Activated T-helper 2 cell treated with anti-CD3 and anti-CD28 coated beads, Interferon-gamma antibody, Interleukin-2, Interleukin-4, amounts not matched to agents 10 μg/mL and 5 μg/mL and 100 μg/mL, durations not matched to agents 14 hours and 24 hours and 36 hours (primary cell): ENCODE measurements at places on chromosomes 1 and 21. TPM values are rescaled to one million over a fixed set of nuclear protein-coding genes. Genes with fewer than 3 reads are reported as not detected.
A peak's percentile ranks its signal among the peaks of the same experiment; 100 is the strongest.

DNA sequence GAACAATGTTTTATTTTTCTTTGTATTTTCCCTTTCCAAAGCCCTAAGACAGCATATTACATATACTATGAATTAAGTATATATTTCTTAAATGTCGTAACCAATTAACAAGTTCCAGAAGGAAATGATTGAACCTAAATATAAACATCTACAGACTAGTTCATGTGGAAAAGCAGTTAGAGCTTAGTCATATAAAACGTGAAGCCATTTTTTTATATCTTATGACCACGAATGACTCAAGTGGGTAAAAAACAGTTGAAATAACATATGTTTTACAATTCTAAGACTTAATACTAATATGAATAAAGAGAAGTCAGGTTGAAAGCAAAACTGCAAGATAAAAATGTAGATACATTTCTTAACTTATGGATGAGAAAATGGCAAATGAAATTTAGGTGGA, 307.3 kb downstream of the BRINP3 start:
- no peak for DNase-seq

DNA sequence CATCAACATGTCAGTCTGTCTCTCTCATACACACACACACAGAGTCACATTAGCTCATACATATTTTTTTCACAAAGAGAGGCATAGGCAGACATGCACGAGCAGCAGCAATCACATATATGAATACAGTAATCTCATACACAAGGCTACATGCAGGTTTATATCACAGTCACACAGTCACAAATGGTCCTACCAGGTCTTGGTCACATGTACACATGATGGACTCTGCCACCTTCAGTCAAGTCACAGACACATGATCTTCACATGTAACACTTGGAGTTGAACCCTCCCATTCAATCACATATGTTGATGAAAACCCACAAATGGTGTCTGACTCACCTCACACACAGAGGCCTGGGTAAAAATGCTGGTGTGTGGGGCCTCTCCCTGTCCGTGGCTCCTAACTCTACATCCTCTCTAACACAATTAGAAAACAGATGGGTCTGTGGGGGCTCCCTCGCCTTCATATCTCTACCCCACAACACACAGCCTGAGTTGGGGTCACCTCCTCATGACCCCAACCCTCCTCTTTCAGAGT, 27.9 kb downstream of the RIMS3 start:
- no peak for DNase-seq

- DNase-seq = no peak
Measured at GRCh38 chr1:20367116-20367585, 76.5 kb downstream of the VWA5B1 start.

SV2A gene
- 17.9 and 18.4 TPM in 2 replicates for total RNA-seq

- DNase-seq = no peak
Measured at GRCh38 chr1:113242481-113242880, 147.8 kb upstream of the MAGI3 start.

DNA sequence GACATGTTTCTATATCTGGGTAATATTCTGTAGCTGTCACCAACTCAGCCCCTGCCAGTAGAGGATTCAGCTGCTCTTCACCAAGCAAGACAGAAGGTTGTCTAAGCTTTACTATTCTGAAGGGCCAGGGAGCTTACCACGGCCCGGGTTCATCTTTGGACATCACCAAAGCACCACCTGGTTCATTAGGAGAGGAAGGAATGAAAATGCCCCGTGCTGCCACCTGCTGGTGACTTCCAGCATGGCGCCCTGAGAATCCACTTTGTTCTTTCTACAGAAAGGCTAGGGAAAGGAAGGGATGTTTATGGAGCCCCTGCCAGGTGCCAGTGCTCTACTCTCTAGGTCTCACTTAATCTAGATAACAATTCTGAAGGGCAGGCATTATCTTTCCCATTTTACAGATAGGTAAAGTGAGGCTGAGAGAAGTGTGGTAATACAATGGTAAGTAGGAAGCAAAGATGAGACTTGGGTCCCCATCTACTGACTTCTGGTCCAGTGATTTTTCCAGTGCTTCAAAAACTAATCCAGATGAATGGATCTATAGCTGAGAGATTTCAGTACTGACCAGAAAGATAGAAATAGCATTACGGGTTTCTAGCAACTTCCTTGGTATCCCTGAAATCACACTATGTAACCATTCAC, 79.5 kb downstream of the BEND5 start:
- peak; percentile 22 for DNase-seq

RYR2 gene
- total RNA-seq = 8.7 and 8.8 TPM in 2 replicates

DNA sequence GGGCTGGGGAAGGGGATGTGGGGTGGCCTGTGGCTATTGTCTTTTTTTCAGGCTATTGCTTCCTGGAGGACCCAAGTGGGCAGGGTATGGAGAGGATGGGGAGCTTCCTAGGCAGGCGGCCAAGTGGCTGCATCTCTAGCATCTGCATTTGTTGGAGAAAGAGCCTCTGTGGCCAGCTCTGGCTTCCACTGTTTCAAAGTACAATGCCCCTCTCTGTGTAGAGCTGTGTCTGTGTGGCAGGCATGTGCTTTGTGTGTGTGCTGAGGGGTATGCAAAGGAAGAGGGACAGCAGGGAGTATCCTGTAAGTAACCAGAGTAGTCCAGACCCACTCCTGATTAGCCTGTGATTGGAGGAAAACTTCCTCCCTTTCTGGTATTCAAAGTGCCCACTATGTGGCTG, 40.6 kb downstream of the KCNA2 start:
- no peak for DNase-seq

GRCh38 chr1:14739082-14739832, 140.8 kb downstream of the KAZN start:
- no peak for DNase-seq

KRTAP11-1 gene
- total RNA-seq = not detected in 2 replicates

DNA sequence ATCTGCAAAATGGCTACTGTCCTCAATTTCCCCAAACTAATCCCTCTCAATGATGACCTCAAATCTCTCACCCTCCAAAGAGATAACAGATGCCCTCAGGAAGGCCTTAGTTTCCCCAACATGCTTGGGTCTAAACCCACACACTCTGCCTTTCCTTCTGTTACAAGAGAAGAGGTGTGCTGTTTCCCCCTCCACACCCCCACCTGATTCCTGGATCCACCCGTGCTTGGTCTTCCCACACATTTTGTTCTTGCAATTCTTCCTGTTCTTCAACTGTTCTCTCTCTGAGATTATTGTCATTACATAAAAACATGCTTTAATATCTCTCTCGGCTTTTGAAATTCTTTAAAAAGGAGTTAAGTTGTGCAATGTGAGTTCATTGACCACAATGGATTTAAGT, 5.7 kb upstream of the CBR3 start:
- DNase-seq = no peak
